Renal pelvis (tissue), 12 donors: ENCODE measurements at places on chromosomes 16 and 17. TPM values are rescaled to one million over a fixed set of nuclear protein-coding genes. Genes with fewer than 3 reads are reported as not detected.

Gene ODAD4
- polyA plus RNA-seq, result 8.6 TPM

DNA sequence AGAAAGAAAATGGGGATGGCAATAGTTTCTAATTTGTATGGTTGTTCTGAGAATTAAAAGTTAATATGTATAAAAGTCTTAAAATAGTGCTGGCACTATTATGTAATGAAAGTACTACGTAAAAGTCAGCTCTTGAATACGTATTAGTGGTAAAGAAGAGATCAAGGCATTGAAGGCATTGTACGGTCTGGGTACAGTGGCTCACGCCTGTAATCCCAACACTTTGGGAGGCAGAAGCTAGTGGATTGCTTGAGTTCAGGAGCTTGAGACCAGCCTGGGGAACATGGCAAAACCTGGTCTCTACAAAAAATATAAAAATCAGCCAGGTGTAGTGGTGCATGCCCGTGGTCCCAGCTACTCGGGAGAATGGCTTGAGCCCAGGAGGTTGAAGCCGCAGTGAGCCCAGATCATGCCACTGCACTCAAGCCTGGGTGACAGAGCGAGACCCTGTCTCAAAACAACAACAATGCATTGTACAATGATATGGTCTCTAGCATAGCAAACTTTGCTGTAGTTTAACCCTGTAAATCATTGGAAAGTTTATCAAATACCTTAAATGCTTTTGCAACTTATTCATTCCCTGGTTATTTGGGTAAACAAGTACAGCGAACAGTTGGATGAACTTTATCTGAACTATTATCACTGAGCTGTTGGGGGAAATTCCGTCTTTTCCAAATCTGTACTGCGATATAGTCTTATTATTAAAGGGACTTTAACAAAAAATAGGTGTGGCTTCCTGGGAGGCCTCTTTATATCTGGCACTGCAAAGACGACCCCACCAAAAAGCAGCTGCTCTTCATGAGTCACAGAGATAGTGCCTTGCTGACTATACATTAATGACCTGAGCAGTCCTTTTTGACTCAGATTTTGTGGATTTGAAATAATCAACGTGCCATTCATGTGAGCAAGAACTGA, 73.6 kb downstream of the GPRC5B start:
- DNase-seq, result peak; percentile 51

- DNase-seq, result no peak
These were observed 5.3 kb downstream of the FAM234A start for GRCh38 chr16:239948-240277.

- no peak for DNase-seq
These were observed 69.2 kb downstream of the SOX9 start for GRCh38 chr17:72189768-72190593.

- DNase-seq, result no peak
These were observed 3.5 kb downstream of the MARVELD3 start for GRCh38 chr16:71629278-71630016.

- no peak for DNase-seq
These were observed 42.1 kb upstream of the METRNL start for GRCh38 chr17:83037084-83037873.

GRCh38 chr17:50204431-50204830, 3.0 kb upstream of the COL1A1 start:
- DNase-seq, result no peak
